GM12865 (cell line): ENCODE measurements at places on chromosomes 1 and 21.
A peak's percentile ranks its signal among the peaks of the same experiment; 100 is the strongest.

GRCh38 chr1:178634445-178634844, 90.6 kb upstream of the RALGPS2 start:
- no peak for DNase-seq

DNA sequence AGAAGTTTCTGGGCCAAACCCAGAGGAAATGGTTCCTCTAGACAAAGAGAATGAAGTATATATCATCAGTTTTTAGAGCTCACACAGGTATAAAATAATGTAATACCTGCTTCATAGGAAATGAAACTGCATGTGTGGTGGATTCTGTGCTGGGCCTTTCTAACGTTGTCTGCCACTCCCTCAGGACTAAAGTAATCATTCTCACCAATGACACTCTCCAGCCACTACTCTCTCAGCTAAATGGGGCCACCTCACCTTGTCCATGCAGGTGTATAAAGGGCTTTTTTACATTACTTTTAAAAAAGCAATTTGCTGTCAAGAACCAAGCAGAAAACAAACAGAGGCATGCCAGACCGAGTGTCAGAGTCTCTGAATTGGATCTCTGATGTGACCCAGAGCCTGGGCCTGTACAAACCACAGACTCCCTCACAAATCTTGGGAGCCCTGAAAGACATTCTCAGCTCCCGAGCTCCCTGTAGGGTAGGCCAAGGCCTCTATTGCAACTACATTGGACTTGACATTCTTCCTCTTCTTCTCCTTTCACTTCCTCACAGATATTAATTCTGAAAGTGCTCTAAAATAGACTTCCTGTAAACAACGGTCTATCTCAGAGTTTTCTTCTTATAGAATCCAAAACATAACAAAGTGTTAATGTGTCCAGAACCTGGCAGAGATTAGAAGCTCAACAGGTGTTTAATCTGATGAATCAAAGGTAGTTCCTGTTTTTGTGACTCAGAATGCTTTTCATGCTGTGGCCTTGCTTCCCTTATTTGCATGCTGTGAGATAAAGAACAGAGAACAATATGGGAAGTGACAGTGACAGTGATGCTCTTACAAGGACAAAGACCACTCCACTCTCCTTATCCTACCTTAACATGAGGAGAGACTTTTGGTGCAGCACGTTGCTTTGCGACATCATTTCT, 8.6 kb downstream of the AIM2 start:
- peak; percentile 88 for DNase-seq

- no peak for DNase-seq
Measured at GRCh38 chr21:42120903-42121535, 49.9 kb downstream of the UMODL1 start.

GRCh38 chr21:23887725-23888306, 1719.5 kb downstream of the MRPL39 start:
- peak; percentile 30 for DNase-seq

DNA sequence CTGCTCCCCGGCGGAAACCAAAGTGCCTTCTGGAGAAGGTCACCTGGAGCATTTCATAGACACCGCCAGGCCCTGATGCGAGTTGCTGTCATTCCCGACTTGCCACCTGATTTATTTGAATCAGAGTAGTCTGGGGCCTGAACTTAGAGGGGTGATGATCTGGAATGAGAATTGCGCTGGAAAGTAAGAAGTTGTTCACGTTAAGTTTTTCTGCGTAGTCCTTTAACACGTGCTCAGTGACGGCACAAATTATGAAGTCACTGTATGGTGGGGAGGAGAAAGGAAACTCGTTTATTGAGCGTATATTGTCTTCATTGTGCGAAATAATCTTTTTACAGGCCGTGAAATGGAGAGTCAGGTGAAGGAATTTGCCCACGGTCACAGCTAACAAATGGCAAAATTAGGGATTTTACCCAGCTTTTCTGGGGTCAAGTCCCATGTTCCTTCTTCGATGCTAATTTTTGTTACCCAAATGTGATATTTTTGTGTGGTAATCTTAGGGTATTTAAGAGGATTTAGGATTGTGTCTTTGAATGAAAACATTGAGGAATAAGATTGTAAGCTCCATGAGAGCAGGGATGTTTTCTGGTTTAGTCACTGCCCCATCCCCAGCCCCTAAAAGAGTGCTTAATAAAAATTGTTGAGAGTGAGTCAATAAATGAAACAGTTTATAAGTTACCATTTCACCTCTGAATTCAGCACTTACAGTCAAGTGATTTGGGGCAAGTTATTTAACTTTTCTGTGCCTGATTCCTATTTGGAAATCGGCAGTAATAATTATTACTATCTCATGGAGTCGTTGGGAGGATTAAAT, 46.4 kb upstream of the NBL1 start:
- DNase-seq, result peak; percentile 66

DNA sequence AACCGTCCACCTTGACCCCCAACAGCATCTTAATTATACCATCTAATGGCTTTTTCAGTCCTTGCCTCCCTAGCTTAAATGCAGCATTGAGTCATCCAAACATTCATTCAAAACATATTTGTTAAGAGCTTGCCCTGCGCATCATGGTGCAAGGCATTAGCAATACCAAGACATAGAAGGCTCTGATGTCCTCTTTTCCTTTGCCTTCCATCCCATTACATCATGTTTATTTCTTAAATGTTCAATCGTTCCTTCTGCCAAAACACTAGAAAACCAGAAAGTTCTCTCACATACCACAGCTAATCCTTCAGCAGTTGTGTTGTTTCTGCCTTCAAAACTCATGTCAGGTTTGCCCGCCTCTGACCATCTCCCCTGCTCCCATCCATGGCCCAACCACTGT, 29.8 kb upstream of the VTCN1 start:
- no peak for DNase-seq

GRCh38 chr1:247056071-247056470, 22.5 kb downstream of the ZNF670 start:
- no peak for DNase-seq

- DNase-seq, result no peak
Measured at GRCh38 chr1:223430236-223430635, 37.0 kb downstream of the CCDC185 start.

- DNase-seq, result no peak
Measured at GRCh38 chr21:17560377-17561025, 47.7 kb downstream of the CXADR start.

DNA sequence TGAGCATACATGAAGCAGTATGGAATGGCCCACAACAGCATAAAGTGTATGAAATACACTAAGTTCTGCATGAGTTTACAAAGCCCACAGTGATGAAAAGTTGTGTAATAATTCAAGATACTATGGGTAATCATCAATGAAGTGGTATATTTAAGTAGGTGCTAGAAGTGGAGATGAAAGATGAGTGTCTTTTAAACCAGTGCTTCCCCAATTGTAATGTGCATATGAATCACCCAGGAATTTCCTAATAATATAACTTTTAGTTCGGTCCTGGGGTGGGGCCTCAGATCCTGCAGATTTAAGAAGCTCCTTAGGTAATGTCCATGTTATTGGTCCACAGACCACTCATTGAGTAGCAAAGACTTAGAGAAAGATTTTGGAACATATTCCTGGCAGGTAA, 184.9 kb downstream of the DUSP10 start:
- no peak for DNase-seq

- DNase-seq, result no peak
Measured at GRCh38 chr1:50936321-50936720, 23.7 kb downstream of the FAF1 start.

DNA sequence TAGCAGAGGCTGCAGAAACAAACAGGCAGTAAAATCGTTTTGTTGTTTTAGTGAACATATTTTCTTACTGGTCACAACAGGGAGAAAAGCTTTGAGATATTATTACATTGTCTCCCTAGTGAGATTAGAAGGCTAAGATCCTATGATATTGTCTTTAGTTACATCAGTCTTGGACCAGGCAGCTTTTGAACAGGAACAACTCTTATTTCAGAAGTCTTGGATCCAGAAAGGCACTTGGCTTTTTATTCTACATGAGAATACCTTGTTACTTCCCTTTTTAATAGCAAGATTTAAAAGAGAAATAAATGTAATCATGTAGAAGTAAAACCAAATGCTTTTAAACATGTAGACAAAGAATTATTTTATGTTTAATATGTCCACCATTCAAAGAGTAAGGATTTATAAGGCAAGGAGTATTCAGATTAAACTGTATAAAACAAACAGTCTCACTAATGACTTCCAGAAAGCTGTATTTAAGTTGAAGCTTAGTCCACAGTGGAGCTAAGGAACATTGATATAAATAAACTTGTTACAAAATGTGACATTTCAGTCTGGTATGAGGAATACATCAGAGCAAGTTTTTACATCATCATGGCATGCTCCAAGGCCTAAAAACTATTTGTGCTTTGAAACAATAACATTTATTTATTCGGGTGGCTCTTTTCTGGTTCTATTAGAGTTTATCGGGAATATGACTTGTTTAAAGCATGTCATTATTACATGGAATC, 72.2 kb downstream of the PHTF1 start:
- DNase-seq, result no peak

DNA sequence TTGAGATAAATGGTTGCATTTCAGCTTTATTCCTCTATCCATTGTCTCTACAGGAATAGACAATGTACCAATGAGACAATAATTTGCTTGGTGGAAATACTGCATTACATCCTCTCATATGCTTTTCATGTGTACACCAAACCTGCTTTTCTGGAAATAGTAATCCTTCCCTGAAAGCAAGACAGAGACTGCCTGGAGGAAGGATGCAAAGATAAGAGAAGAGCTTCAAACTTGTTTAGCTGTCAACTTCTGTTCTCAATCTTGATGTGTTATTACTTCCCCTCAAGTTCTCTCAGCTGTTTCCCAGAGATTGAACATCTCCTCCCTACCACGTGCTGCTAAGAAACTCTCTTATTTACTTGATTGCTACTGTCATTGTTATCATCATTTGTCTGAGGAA, 1125.4 kb upstream of the TMPRSS15 start:
- DNase-seq, result no peak

GRCh38 chr1:106564192-106564591, 492.3 kb upstream of the PRMT6 start:
- no peak for DNase-seq
